NCI-H1105 (cell line): ENCODE measurements at places on chromosomes 5 and 9.

DNA sequence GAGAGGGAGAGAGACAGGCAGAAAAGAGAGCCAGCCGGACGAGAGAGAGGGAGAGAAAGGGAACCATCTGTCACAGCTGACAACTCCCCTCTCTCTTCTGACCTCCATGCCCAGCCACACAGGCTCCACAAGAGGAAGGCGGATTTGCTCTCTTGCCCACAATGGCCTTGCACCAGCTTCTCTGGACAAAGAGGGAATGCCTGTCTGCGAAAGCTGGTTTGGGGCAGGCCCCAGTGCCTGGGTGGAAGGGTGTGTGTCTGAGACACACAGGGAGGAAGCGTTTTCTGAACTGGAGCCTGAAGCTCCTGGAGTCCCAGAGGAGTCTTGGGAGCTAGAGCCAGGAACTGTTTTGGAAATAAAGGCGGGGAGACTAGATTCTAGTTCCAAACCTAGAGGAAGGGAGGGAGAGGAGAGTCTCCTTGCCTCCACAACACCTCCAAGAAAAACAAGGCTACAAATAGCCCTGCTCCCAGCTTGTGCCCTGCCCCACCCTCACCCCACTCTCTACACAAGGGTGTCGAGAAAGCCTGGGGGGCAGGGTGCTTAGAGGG lies 12.5 kb downstream of the C1QTNF2 start:
- DNase-seq: no peak

DNA sequence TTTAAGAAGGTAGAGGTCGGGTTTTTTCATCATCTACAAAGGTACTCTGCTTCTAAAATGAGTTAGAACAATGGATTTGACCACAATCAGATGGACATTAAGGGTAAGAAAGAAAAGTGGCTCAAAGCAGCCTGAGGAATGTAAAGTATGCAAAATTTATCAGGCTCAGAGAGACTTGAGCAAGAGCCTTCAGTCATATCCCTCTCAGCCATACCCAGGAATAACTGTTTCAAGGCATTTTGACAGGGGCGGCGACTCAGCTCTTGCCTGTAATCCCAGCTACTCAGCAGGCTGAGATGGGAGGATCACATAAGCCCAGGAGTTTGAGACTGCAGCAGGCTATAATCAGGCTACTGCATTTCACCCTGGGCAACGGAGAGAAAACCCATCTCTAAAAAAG lies 38.8 kb upstream of the ANXA2R start:
- no peak for DNase-seq

DNA sequence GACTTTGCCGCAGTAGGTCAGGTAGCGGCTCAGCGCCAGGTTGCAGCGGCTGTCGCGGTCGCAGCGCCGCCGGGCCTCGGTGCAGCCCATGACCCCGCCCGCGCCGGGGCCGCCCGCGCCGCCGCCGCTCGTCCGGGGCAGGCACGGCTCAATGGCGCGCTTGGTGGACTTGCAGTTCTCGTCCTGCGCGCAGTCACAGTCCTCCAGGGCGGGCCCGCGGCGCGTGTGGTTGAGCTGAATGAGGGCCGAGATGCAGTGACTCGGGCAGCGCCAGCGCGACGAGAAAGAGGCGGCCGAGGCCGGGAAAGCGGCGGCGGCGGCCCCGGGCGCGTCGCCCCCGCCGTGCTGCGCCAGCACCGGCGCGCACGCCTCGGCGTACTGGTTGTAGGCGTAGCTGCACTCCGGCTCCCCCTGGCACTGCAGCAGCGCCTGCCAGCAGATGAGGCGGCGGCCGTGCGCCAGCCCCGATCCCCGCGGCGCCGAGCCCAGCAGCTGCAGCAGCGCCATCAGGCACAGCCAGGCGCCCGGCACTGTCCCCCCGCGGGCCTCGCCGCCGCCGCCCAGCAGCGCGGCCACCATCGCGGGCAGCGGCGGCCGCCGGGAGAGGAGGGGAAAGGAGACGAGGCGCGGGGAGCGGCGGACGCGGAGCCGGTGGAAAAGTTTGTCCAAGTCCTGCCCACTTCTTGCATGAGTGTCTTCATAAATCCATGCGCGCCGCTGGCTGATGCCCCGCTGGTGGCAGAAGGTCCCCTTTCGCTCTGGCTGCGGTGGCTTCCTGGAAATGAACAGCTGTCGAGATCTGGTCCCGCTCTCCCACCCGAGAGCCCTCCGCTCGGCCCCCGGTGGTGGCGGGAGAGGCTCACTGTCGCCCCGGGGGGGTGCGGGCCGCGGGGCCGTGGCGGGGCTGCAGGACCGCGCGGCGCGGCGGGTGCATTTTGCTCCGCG lies 833 bp downstream of the GAS1 start:
- peak; percentile 58 for DNase-seq

DNA sequence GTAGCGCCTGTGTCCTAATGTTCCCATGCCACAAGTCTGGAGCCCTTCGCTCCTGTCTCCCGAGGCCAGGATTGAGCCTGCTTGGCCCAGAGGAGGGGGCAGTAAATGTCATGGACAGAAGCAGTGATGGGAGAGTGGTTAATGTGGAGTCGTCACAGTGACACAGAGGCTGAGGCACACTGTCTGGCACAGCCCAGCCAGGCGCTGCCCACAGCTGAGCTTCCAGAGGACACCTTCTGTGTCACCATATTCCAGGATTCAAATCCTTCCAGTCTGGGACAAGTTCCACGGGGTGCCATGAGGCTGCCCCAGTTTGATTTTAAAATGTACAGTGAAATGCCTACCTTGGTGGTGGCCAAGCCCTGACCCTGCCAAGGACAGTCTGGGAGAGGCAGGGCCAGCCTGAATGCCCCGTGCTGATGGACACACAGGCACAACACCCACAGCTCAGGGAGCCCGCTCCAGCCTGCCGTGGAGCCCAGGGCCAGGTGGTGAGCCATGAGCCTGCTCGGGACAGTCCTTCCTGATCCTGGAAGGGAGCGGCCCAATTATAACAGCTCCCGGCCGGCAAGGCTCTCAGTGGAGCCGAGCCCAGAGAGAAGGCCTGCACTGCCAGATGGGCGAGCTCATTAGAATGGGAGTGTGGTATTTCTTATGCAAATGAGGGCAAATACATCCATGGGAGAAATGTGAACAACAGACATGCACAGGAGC lies 99.1 kb upstream of the RUFY1 start:
- no peak for DNase-seq

- DNase-seq: no peak
Observed at GRCh38 chr5:71623221-71623794, 36.2 kb downstream of the MCCC2 start.

- DNase-seq: no peak
Observed at GRCh38 chr5:130992095-130992494, 173.0 kb downstream of the HINT1 start.
